ENCODE measurements at places on chromosomes 5 and 9.

DNA sequence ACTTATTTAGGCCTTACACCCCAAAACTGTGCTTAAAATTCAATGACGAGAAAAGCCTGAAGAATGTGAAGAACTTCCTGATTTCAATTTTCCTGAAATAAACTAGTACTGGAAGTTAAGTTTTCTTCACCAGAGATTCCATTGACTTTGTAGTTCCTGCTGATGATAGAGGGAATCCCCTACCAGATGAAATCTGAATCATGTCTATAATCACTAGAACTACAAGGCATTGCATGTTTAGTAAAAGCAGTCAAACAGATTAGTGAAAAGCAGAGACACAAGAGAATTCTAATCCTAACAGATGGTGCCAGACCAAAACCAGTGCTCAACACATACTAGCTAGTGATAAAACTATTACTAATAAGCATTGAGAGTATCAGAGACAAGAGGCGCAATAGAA, 130.0 kb downstream of the PDE4D start:
- DNase-seq: no peak

DNA sequence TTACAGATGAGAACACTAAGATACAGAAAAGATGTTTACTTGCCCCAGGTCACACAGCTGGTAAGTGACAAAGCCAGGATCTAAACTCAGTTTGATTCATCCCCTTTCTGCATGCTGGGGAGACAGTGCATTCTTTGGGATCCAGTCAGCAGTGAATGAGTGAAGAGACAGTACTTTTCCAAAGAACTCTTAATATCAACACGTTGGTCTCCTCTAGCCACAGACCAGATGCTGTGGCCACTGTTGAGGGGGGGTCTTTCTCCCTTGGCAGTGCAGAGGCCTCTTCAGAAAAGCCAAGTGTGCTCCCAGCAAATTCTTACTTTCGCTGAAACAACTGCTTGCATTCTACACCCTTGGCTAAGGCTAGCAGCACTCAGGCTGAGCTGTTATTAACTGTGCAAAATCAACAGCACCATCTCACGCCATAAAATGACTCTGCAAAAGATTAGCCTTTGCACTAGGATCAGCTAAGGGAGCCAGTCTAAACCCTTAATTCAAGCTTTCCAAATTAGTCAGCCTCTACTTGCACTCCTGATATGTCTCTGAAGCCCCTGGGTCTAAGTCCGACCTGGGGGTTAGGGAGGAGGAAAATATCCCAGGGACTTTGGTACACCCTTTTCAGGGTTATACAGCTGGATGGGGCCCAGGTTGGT, 4.8 kb upstream of the TMEM171 start:
- no peak for DNase-seq

DNA sequence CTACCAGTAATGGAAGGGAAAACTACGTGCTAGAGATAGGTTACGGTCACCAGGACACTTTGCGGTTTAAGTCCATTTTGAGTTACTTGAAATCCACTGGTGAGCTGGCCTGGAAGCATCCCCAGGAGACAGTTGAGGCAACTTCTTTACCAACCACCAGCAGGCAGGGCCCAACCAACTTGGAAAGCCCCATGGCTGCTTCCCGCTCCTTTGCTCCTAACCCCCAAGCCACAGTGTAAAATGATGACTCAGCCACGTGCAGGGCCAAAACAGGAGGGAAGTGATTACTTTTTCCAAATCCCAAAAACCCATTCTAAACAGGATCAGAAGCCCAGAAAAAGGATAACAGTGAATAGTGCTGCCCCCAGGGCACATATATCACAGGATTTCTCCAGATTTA, 87.4 kb downstream of the PAX5 start:
- no peak for DNase-seq

GRCh38 chr9:6268826-6269397, 53.3 kb downstream of the IL33 start:
- DNase-seq: no peak
